Neural progenitor cell (in vitro differentiated cells): ENCODE measurements at places on chromosomes 7 and 10. TPM values are rescaled to one million over a fixed set of nuclear protein-coding genes. Genes with fewer than 3 reads are reported as not detected.

- no peak for DNase-seq
Observed at GRCh38 chr10:24574578-24575155, 149.0 kb downstream of the ARHGAP21 start.

Gene CYP3A7
- not detected in 2 replicates for total RNA-seq

- peak; percentile 27 for DNase-seq
Observed at GRCh38 chr10:48976196-48976595, 36.6 kb upstream of the LRRC18 start.

DNA sequence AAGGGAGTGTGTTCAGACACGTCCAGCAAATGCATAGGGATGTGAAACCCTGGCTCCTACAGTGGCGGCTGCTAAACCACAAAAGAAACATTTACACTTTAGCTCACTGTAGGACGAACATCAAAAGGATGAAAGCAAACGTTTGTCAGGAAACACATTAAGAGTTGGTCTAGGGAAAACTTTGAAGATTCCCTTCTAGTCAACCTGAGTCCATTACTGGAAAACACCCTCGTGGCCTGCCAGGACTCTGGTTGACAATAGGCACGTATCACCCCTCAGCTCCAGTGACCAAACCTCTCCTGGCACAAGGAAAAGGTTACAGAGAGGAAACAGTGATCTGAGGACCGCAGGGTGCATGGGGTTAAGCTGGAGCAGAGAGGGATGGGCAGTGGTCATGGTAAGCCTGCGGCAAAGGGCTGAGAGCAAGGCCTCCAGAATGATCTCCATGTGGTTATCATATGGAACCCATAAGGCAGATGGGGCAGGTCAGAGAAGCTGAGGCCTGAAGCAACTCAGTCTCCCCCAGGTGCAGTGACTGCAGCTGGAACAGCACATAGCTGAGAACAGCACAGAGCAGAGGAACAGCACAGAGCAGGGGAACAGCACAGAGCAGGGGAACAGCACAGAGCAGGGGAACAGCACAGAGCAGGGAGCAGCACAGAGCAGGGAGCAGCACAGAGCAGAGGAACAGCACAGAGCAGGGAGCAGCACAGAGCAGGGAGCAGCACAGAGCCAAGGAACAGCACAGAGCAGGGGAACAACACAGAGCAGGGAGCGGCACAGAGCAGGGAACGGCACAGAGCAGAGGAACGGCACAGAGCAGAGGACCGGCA is 49.9 kb downstream of the CHST15 start:
- DNase-seq, result no peak

Gene VGF
- 0.65 and 1.6 TPM in 2 replicates for total RNA-seq

Gene PAPOLB
- total RNA-seq, result 0.06 TPM in 1 of 2 replicates, not detected in the other

GRCh38 chr10:123425680-123426079 is 240.5 kb upstream of the GPR26 start:
- DNase-seq, result no peak

Gene NPTX2
- total RNA-seq, result 5.6 and 10.5 TPM in 2 replicates

Gene PHF14
- total RNA-seq, result 53.1 and 80.4 TPM in 2 replicates

Gene ASB10
- not detected in 2 replicates for total RNA-seq

- DNase-seq, result peak; percentile 51
Observed at GRCh38 chr7:108181073-108181985, 51.2 kb upstream of the LAMB4 start.

- no peak for DNase-seq
Observed at GRCh38 chr7:123191132-123191531, 8.6 kb downstream of the SLC13A1 start.
